Central memory CD8-positive, alpha-beta T cell (primary cell): ENCODE measurements at places on chromosomes 3 and 15.

DNA sequence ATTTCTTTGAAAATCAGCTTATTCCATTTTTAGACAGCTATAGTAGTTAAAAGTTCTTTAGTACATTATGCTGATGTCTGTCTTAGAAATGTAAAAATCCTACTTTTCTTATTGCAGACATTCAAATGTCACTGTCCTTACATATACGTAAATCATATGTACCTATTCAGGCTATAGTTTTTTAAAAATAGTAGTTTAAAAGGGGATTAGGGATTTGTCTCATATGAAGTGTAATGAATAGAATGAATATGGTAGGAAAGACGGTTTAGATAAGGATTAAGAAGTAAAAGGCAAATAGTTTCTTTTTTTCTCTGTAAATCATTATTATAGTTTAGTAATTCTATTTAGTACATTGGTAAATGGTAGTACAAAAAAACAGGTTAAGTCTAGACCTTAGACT is 7.4 kb downstream of the DIPK2A start:
- DNase-seq, result no peak

DNA sequence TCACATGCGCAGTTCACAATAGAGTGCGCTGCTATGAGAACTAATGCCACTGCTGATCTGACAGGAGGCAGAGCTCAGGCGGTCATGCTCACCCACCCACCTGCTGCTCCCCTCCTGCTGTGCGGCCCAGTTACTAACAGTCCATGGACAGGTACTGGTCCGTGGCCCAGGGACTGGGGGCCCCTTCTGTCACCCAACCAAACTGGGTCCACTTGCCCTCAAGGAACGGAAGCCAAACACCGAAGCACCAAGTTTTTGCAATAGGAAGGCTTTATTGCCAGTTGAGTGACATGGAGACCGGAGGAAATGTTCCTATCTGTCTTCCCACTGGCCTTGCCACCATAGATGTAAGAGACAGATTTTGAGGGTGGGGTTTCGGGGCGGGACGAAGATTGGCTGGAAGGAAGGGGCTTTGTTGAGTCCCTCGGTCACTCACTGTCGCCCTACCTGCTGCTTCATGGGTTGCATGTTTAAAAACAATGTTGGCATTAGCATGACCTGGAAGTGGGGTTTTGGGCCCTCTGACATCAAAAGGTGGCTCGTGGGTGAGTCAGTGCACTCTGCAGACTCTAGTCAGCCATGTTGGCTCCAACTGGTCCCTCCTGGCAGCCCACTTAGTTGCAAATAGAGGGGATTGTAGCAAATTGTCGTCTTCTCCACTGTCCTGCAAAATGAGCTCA is 141.0 kb downstream of the TJP1 start:
- no peak for DNase-seq

GRCh38 chr3:113212844-113213375 is 1.6 kb downstream of the BOC start:
- no peak for DNase-seq

GRCh38 chr3:31532587-31533168 is at the start of gene STT3B:
Gene STT3B (plus strand): TSS chr3:31532925. CDS start chr3:31532999, 74 bp downstream.
- no peak for DNase-seq

DNA sequence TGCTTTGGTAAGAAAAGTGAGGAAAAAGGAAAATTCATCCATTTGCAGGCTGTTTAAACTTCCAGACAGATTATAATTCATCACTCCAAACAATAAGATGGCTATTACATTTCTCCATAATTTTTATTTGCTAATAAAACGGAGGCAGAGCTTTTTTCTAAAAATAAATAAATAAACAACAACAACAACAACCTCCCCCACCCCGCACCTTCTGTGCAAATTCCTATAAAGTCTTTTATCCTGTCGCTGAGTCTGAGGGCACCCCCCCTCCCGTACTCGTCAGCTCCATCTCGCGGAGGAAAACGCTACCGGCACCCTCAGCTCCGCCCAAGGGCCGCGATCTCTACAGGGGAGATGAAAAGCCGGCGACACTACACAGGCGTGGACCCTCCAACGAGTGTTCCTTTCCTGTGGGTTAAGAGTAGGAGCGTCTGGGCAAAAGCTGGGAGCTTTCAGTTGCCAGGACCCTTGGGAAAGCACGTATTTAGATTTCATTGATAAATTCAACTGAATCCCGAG is 1.0 kb upstream of the ATP1B3 start:
- peak; percentile 72 for DNase-seq

DNA sequence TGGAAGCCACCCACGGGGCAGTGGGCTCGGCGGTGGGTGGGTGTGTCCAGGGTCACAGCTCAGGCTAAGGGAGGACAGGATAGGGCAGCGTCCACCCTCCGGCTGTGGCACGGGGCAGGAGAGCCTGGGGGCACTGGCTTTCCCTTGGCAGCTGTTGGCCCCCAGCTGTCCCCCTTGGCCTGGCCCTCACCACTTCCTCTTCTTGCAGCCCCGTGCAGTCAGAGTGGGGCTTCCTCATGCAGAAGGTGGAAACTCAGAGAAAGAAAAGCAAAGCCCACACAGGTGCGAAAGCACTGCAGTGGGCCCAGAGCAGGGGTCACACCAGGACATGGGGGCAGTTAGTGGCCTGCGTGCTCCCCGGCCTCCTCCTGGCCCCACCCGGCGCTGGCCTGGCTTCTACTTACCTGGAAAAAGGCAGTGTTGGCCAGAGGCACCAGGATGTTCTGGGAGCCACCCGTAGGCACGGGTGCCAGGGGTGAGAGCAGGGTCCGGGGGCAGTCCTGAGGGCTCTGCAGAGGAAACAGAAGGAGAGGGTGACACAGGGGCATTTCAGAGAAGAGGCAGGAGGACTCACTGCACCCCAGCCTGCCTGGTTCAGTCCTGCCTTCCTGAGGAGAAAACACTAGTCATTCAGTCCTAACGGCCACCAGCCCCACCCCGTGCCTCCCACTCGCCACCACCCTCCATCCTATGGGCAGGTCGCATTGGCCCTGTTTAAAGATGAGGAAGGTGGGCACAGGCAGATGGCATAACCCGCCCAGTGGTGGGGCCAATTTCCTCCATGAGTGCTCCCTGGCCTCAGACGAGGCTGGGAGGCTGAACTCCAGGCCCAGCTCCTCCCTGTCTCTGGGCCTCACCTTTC is 28.3 kb downstream of the PLXND1 start:
- no peak for DNase-seq

DNA sequence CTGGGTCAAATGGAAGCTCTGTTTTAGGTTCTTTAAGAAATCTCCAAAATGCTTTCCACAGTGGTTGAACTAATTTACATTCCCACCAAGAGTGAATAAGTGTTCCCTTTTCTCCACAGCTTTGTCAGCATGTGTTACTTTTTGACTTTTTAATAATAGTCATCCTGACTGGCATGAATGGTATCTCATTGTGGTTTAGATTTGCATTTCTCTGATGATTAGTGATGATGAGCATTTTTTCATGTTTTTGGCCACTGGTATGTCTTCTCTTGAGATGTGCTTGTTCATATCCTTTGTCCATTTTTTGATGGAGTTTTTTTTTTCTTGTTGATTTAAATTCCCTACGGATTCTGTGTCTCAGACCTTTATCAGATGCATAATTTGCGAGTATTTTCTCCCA is 745.0 kb upstream of the BCHE start:
- no peak for DNase-seq

DNA sequence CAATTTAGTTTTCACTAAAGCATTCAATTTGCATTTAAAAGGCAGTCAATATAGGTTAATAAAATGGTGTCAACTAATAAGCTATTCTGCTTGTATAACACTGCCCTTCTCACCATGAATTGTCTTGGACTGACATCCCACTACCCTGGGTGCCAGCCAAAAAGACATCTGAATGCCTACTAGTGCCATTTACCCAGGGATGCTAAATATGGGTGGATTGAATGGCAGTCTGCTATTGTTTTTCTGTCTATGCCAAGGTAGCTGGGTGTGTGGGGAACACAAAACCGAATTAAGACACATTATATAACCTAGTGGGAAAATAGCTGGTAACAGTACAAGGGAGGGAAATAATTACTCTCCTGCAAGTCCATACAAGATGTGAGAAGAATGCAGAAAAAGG is 240.0 kb upstream of the CFAP20DC start:
- DNase-seq, result no peak

GRCh38 chr15:54289590-54290136 is 311.4 kb downstream of the UNC13C start:
- DNase-seq, result no peak

- DNase-seq, result no peak
Measured at GRCh38 chr3:105676621-105677300, 192.1 kb downstream of the CBLB start.

GRCh38 chr3:129586746-129587430 is 19.6 kb downstream of the PLXND1 start:
- no peak for DNase-seq

- no peak for DNase-seq
Measured at GRCh38 chr3:19994796-19995195, 17.3 kb downstream of the PP2D1 start.

GRCh38 chr3:147141516-147142288 is 264.6 kb downstream of the ZIC4 start:
- no peak for DNase-seq

DNA sequence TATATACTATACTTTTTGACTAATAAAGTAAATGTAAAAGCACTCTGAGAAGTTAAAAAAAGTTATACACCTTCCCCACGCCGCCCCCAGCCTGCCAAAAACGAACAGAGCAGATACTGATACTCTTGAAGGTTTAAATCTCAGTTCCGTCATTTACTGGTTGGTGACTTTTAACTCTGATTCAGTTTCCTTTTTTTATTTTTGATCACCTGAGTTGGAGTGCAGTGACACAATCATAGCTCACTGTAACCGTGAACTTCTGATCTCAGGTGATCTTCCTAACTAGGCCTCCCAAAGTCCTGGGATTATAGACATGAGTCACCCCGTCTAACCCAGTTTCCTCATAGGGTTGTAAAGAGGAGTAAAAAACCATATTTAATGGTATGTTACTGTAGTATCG is 3.3 kb upstream of the TIPIN start:
- DNase-seq, result no peak

DNA sequence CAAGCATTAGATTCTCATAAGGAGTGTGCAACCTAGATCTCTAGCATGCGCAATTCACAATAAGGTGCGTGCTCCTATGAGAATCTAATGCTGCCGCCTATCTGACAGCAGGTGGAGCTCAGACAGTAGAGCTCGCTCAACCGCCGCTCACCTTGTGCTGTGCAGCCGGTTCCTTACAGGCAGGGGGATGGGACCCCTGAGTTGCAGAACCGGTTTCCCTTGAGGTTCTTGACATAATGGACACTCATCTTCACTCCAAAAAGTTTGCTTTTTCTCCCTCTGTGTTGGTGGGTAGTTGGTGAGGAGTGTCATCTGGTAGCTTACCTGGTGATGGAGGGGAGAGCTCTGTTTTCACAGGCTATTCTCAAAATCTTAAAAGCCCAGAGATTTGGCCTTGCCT is 324.0 kb upstream of the TBL1XR1 start:
- DNase-seq, result no peak

- DNase-seq, result no peak
Measured at GRCh38 chr3:71806736-71807135, 21.8 kb upstream of the PROK2 start.

DNA sequence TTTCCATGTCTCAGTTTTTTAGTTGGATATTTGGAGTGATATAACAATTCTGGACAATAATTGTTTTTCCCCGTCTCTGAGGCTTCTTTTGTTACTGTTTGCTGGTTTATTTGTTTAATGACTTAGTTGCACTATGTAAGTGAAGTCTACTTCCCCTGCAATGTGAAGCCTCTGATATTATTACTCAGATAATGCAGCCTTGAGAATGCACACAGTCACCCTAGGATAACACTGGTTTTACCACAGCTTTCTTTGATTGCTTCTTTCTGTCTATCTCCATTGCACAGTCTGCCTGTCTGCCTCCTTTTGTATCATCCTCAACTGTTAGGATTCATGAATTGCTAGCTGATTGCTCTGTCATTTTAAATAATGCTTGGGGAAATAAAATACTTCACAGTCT is 208.7 kb upstream of the ROBO1 start:
- DNase-seq, result no peak
